ENCODE measurements at places on chromosomes 7 and 10.

DNA sequence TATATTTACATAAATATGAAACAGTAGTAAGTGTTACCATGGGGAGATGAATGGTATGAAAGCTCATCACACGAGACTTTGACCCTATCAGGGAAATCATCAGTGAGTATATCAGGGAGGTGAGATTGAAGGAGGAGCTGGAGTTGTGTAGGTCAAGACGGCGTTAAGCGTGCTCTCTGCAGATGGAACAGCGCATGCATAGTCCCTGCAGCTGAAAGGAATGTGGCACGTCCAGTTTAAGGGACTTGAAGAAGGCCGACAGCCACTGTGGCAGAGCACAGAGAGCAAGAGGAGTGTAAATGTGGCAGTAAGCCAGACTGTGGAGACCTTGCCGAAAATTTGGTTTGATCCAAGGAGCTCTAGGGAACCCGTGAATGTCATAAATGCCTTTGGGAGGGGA is 38.9 kb downstream of the POU6F2 start:
- DNase-seq: no peak

GRCh38 chr7:116167177-116167576 is 43.2 kb upstream of the TES start:
- DNase-seq: no peak

DNA sequence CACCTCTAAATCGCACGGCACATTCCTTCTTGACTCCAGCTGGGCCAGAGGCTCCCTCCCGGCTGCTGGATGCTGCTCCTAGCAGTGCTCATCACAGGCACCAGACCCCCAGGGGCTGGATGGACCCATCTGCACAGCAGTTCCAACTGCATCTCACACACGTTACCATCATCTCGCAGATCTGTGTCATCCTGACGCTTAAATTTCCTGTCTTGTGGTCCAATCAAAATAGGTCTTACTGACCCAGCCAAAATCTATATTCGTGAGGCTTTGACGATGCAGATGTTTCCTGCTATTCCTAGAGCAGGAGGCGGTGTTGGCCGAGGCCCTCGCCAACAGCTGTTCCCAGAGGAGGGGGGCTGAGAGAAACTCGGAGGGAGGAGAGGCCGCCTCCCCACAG is 108.0 kb downstream of the MKI67 start:
- peak; percentile 10 for DNase-seq

DNA sequence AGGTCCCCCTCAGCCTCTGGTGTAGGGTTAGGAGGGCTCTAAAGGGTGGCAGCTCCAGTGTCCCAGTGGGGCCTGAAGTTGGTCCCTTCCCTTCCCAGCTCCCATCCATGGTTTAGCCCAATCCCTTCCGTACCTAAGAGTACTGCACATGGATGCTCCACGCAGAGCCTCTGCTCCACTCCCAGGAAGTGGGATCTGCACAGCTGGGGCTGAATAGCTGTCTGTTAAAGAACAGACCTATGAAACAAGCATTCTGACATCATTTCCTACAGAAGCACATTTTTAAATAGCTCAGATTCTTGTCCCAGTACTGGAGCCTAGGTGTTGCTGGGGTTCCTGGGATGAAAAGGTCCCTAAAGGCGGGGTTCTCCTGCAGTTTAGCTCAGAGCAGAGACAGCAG is 135.9 kb downstream of the ZMYND11 start:
- no peak for DNase-seq

All from fibroblast of skin of abdomen (primary cell).